Foreskin melanocyte (primary cell): ENCODE measurements at places on chromosomes 4 and X.

DNA sequence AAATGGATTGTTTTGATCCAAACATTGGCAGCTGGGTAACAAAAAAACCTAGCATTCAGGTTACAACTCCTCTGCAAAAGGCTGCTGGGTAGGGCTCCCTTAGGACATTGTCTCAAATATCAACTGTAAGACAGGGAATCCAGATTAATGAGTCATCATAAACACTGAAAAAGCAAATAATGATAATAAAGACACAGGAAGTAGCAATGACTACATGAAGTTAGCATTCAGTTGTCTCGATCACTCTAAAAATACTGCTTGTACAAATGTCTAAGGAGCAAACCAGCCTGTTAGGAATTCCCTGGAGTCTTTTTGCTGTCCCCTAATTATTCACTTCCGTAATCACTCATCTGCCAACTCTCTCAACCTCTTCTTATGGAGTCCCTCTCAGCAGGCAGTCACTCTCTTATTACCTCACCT, 259.2 kb downstream of the GPC3 start:
- peak; percentile 13 for DNase-seq

GRCh38 chr4:146232131-146232722, 17.9 kb downstream of the REELD1 start:
- no peak for DNase-seq

- DNase-seq = no peak
These were observed 2.9 kb upstream of the LEF1 start for GRCh38 chr4:108171339-108172230.

DNA sequence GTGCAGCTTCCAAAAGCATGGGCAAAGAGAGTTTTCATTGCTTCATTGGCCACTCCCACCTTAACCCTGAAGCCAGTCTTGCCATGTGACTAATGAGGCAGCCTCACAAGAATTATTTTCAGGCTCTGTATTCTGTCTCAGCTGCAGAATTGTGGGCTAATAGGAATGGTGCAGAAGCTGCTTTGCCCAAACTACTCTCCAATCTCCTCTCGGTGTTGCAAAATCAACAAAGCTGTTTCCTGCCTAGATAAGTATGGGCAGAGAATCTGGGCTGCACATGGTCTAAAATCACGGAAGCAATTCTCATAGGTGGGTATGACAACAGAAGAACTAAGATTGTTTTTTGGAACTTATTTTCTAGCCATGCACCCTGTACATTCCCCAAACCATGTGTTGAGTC, 31.4 kb downstream of the PPP1R2C start:
- DNase-seq = no peak

- DNase-seq = no peak
These were observed 8.1 kb upstream of the SLC2A9 start for GRCh38 chr4:10029403-10029802.

DNA sequence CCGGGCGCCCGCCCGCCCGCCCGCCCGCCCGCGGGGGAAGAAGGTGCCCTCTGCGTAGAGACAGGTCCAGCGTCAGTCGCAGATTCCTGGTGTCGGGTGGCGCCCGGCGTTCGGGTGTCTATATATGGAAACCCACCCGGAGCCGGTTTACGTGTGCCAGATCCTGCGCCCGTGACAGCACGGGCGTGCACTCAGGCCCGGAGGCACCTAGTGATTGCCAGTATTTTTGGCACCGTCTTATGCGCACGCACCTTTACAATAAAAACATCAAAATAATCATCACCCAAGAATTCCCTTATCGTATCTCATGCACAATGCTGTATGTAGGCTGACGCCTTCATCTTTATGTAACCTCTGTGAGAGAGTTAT, 519 bp downstream of the SLC25A4 start:
- no peak for DNase-seq

- no peak for DNase-seq
These were observed 117.4 kb downstream of the TMA16 start for GRCh38 chr4:163611784-163612445.

GRCh38 chrX:19736389-19736788, 151.0 kb downstream of the SH3KBP1 start:
- no peak for DNase-seq
